ENCODE measurements at places on chromosomes 7 and 10. TPM values are rescaled to one million over a fixed set of nuclear protein-coding genes. Genes with fewer than 3 reads are reported as not detected.

The OR6V1 gene
- not detected for total RNA-seq

GRCh38 chr7:76351372-76351771 is 7.4 kb downstream of the YWHAG start:
- no peak for DNase-seq

DNA sequence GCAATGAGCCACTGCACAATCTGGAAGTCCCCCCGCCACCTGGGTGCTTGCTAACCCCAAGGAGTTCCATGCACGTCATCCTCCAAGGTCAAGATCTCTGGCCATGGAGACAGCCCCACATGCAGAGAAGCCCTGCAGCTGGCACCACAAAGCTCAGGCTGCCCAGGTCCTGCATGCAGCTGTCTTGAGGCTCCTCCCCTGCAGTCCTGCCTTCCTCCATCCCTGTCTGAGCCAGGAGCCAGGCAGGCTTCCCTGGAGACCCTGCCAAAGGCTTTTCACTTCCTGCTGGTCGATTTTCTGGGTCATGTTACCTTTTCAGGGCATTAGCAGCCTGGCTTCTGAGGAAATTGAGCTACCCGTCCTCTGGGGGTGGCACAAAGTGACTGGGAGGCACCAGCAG is 12.5 kb upstream of the TMEM72 start:
- no peak for DNase-seq

DNA sequence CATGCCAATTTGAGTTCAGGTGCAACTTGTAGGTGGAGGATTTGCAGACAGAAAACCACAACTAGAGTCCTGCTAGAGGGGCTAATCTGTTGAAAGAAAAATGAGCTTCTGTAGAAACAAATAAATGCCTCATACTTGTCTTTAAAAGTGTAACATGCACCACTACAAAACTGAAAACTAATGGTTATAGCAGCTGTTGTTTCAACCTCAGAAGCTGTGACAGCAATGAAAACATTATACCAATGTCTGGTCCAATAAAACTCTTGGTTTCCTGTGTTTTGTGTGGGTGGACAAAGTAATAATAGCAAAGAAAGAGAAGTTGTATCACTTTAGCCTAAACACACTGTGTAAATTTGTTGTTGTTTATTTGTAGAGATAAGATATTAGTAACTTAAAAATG is 3.4 kb upstream of the PPP1R9A start:
- no peak for DNase-seq

DNA sequence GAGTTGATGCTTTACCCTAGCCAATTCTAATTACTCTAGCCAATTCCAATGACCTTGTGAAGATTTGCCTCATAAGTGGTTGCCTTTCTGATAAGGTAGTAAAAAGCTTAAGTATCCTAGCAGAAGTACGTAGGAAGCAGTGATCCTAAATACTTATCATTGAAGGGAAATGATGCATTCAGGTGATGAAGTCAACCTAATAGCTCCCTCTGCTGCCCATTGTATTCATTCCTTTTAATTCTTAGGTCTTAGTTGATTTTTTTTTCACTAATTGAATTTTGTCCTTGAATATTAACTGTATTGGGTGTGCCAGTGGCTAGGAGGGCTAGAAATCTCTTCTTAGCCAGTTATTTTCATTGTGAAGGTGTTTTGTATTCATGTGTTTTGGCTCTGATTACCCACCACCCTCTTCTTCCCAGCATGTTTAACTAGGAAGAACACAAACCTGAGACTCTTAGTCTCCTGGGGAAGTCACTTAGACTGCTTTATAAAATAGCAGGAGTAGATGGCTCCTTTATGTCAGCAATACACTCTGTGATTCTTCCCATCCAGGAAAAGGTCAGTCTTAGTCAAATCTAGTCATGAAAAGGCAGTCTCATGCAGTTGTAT is 46.3 kb downstream of the PLEKHA8 start:
- DNase-seq = peak; percentile 67

DNA sequence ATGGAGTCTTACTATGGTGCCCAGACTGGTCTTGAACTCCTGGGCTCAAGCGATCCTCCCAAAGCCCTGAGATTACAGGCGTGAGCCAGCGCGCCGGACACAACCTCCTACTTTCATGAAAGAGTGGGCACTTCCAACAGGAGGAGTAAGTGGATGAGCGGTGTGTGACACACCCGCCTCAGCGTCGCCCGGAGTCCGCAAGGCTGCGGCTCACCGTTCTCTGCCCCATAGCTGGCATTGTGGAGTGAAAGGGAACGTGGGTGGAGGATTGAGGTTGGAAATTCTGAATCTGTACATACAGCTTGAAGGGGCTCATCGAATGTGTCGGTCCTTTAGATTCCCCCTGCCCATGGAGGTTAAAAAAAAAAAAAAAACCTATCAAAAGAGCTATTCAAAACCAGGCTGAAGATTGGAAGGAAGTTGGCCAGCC is 524 bp upstream of the PRXL2A start:
- peak; percentile 9 for DNase-seq

DNA sequence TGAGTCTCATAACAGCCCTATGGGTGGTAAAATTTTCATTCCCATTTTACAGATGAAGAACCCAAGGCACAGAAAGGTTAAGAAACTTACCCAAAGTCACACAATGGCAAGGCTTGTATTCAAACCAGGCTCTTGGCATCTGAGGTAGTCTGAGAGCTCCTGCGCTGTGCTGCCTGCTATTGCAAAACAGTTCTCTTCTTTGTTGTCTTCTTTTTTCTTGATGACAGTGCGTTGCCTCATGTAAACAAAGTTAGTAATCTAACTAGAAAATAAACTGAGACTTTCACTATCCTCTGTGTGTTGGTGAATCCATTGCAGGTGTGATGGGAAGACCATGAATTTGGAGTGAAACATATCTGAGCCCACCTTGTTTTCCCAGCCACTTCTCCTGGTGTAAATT is 240.8 kb downstream of the PTEN start:
- no peak for DNase-seq

DNA sequence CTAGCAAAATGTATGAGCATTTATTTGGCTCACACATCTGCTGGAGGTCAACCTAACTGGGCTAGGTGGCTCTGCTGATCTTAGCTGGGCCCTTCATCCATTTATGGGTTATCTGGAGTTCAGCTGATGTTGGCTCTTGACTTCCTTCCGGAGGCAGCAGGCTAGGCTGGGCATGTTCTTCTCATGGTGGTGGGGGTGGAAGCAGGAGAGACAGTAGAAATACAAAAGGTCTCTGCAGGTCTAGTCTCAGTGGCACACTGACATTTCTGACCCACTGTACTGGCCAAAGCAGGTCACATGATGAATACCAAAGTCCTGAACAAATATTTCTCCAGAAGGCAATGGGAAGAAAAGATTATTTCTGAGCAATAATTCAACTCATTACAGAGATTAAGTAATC is 334.6 kb downstream of the CRPPA start:
- no peak for DNase-seq

GRCh38 chr7:6218329-6218728 is 54.1 kb downstream of the CYTH3 start:
- no peak for DNase-seq

The PPP1R3A gene
- not detected for total RNA-seq

The DYDC1 gene
- not detected for total RNA-seq

The SPDYE1 gene
- not detected for total RNA-seq

GRCh38 chr7:44374007-44374763 is 48.8 kb upstream of the CAMK2B start:
- no peak for DNase-seq

The CTTNBP2 gene
- total RNA-seq = not detected

GRCh38 chr7:149302222-149302621 is 40.2 kb downstream of the ZNF783 start:
- no peak for DNase-seq

- no peak for DNase-seq
These were observed 32.4 kb upstream of the KMT2E start for GRCh38 chr7:104981672-104982037.

DNA sequence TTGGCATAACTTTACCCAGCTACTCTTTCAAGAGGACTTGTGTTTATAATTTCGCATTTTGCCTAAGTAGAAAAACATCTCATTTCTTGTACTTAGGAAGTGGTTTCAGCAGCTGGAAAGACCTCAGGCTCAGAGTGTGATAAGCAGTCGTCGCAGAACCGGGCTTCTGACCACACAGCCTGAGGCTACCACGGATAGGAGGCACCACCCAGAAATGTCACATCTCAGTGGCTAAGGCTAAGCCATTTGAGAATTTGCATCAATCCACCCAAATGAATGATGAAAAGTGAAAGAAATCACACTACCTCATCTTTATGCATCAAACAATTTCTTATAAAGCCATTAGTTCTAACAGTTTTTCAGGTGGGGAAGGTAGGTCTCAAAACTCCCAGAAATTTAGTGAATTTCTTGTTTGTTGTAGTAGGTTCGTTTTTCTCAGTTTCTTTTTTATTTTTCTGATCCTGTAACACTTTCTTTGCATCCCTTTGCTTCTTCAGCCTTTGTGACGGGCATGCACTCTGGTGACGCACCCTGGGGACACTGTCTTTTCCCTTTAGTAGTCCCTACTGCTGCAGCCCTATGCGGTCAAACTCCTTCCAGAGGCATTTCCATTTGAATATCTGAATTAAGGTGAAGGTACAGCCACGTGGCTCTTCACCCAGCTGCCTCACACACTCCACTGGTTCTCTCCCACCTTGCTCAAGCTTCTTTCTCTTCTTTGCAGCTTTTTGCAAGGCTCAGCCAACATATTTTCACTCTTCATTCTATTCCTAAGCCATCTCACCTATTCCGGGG is 68.5 kb downstream of the MAP3K8 start:
- peak; percentile 66 for DNase-seq

- no peak for DNase-seq
These were observed 82.4 kb downstream of the NKX6-2 start for GRCh38 chr10:132703419-132704007.

DNA sequence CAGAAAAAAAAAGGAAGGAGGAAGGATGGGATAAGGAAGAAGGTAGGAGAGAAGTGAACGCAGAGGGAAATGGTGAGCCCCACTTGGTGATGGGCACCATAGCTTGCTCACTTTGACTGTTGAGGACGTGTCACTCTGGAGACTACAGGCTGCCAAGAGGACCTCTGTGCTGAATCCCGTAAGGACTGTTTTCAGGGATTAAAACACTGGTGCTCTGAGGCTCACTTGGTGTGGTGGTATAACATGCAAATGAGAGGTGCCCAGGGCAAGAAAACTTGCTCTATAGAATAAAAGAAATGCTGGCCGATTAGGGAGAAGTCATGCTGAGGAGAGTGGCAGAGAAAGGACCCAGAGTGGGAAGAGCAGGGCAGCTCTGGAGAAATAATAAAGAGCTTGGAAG is 5.3 kb upstream of the IL2RA start:
- DNase-seq = no peak

DNA sequence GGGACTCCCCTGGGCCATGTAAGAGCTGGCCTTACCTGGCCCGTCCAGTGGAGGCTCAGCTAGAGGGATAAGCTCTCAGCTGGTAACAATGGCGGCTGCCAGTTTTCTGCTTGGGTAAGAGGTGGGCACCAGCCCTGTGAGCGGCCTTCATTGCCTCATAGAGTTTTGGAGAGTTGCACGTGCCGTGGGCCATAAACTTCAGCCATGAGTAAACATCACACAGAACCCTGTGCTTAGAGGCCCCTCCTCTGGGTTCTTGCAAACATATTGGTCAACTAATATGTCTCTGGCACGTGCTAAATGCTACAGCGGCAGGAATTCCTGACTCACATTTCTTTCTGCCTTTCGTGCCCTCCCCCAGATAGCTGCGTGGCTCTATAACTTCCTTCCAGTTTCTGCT is 103.9 kb upstream of the LEP start:
- DNase-seq = peak; percentile 78

The FAM25A gene
- not detected for total RNA-seq

The UNCX gene
- total RNA-seq = not detected

The LIPN gene
- total RNA-seq = not detected

DNA sequence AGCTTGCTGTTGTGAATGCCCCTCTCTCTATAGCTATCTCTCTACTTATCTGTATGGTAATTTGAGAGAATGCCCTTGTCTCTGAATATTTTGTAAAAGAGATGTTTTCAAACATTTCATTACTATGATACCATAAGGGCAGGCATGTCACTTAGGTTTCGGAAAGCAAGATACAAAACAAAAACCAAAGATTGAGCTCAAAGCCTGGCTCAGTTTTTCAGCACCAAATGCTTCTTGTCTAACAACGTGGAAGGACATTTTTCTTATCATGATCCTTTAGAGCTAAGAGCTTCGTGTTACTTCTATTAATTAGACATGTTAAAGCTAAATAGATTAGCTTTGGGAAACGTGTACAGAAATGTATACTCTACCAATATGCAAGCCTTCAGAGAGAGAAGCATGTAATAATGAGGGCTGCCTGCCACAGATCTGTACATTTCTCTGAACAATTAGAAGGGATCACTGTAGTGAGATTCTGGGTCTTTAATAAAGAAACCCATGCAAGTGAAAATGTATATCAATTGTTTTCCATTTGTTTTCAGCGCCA is 148.9 kb downstream of the ARID5B start:
- peak; percentile 40 for DNase-seq

The FRAT1 gene
- 1.8 TPM for total RNA-seq

DNA sequence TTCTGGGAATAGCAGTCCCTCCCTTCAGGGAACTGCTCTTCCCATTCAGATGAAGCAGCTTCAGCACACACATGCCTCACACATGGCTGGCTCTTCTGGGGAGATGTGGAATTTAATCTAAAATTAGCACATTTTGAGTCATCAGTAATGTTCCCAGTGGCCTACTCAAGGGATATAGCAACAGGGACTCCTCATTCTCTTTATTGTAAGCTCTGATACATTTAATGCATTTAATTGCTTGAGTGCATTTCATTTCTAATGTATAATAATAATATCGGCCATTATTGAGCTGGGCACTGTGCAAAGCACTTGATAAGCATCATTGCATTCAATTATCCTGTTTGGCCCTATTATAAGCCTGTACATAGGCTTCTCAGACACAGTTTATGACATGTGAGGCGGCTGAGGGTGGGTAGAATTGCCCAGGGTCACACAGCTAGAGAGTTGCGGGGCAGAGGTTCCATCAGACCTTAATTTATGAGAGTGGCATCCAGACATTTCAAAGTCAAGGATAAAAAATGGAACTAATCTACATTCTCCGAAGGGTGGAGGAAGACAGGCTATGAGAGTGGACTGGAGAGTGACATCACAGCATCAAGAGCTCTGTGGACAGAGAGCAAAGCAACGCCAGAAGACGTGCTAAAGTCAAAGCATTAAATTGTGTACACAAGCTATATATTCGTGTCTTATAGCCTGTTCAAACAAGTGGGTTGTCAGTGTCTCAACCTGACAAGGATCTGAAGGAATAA is 76.8 kb downstream of the LANCL2 start:
- DNase-seq = peak; percentile 90

GRCh38 chr7:39757604-39758003 is 134.2 kb downstream of the RALA start:
- no peak for DNase-seq

The NPSR1 gene
- total RNA-seq = not detected

The SEC61G gene
- 1,194 TPM for total RNA-seq

The EBLN1 gene
- not detected for total RNA-seq

GRCh38 chr10:50417486-50417885 is 166.2 kb upstream of the ASAH2 start:
- DNase-seq = peak; percentile 60

- no peak for DNase-seq
These were observed 32.4 kb upstream of the ZRANB1 start for GRCh38 chr10:124909563-124909962.

- DNase-seq = no peak
These were observed 13.9 kb downstream of the TRIM8 start for GRCh38 chr10:102657984-102658724.

The SPDYE16 gene
- total RNA-seq = not detected

The SLC29A4 gene
- 1.2 TPM for total RNA-seq

- DNase-seq = no peak
These were observed 314.6 kb downstream of the TNS3 start for GRCh38 chr7:47267346-47267745.
